ENCODE measurements at places on chromosomes 1 and 21.

DNA sequence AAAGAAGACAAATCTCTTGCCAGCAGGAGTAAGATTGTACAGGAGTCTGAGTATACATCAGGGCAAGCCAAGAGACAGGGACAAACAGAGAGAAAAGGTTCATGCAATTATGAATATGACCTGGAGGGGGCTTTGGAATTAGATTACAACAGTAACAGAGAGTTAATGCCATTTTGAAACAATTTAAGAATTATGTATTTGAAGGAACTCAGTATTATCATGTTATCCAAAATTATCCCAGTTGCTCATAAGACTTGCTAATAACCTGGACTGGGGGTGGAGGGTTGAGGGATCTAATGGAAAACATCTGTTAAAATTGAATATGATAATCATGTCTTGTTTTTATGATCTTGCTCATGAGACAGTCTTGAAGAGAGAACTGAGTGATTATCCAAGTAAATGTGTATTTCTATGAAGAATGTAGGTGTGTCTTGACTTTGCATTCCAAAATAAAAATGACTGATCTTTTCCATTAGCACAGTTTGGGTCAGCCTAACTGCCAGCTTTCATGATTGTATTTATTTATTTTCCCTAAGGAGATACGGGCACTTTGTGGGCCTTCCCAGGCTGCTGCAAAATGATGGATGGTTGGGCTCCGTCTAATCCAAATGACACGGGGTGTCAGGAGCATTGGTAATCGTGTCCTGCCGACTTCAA, 117.7 kb downstream of the ERG start:
- DNase-seq: no peak

GRCh38 chr1:236147521-236148469, 5.5 kb downstream of the GPR137B start:
- DNase-seq: no peak

DNA sequence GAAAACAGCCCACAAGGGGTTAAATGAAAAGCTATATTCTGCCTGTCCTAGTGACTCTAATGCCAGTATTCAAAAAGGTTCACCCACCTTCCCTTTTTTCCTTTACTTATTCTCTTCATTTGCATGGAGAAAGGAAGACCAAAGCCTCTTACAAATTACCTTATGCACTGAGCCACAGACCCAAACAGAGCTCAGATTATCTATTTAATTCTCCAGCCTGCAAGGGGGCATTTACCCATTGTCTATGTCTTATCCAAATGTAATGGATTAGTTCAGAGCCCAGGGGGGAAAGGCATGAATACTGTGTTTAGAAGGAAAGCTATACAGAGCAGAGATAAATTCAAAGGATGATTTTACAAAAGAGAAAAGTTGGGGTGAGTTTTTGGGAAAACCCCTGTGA, 388.5 kb downstream of the OMA1 start:
- DNase-seq: no peak

GRCh38 chr1:67414574-67414973, 15.6 kb downstream of the SERBP1 start:
- DNase-seq: no peak

DNA sequence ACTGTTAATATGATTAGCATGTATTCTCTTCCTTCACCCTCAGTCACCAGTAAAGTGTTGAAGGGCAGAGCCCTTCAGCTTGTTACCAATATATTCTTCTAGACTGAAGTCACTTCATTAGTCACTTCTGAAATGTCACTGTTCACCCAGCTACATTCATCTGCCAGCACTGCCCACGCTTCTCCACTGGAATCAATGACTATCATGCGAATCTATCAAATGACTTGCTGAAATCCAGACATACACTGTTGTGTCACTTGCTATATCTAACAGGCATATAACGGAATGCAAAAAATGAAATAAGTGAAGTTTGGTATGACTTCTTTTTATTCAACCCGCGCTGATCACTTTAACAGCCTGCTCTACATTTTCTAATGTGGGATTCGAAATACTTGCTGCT, 16.1 kb downstream of the FH start:
- DNase-seq: no peak

- no peak for DNase-seq
Observed at GRCh38 chr21:32958288-32959002, 67.3 kb upstream of the OLIG2 start.

- DNase-seq: no peak
Observed at GRCh38 chr1:245086389-245086969, 68.3 kb upstream of the KIF26B start.

DNA sequence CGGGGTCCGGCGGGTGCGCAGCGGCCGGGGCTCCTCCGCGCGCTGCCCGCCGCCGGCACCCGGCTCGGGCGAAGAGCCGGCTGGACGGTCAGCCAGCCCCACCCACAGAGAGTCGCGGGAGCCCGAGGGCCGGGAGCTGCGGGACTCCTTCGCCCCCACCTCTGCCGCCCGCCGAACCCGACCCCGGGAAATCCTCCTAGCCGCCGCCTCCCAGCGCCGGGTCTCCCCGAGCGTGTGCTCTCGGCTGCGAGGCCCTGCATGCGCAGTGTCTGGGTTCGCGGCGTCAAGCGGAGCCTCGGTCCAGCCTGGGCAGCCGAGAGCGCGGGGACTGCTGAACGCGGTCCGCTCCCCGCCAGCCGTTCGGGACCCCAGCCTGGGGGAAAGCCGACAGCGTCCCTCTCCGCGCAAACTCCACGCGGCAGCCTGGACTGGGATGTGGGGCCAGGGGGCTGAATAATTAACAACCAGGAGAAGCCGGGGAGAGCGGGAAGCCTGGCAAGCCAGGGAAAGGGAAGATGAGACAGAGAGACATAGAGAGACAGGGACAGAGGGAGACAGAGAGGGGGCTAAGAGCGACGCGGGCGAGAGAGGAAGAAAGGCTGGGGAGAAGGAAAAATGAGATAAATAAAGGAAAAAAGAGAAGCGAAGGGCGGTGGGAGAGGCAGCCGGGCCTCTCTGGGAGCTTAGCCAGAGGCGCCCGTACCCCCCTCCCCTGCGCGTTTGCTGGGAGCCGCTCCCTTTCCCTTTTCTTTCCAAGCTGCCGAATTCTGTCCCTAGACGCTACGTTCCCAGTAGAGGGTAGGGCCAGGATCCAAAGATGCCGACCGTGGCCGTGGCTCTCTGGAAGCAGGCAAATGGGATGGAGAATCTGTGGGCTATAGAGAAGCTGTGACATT, 64.2 kb downstream of the MEF2D start:
- peak; percentile 58 for DNase-seq
